Foreskin keratinocyte (primary cell): ENCODE measurements at places on chromosomes 2 and 18. TPM values are rescaled to one million over a fixed set of nuclear protein-coding genes. Genes with fewer than 3 reads are reported as not detected.

NAT8 gene
- not detected in 2 replicates for polyA plus RNA-seq

PARD6G gene
- polyA plus RNA-seq: 14.0 and 14.1 TPM in 2 replicates

SERPINB5 gene
- polyA plus RNA-seq: 157 and 172 TPM in 2 replicates

STK16 gene
- polyA plus RNA-seq: 42.6 and 46.4 TPM in 2 replicates

AQP12A gene
- not detected in 2 replicates for polyA plus RNA-seq

HOXD12 gene
- not detected in 2 replicates for polyA plus RNA-seq

MAP2 gene
- 3.1 and 3.6 TPM in 2 replicates for polyA plus RNA-seq

RAB31 gene
- polyA plus RNA-seq: 19.1 and 23.9 TPM in 2 replicates

WNT10A gene
- 2.8 and 4.1 TPM in 2 replicates for polyA plus RNA-seq

SPHKAP gene
- not detected in 2 replicates for polyA plus RNA-seq

CPO gene
- polyA plus RNA-seq: not detected in 2 replicates

ACP1 gene
- 99.4 and 102 TPM in 2 replicates for polyA plus RNA-seq

RAMP1 gene
- polyA plus RNA-seq: 5.4 and 7.4 TPM in 2 replicates

TUBB8B gene
- polyA plus RNA-seq: 0.43 and 0.46 TPM in 2 replicates

MARCHF4 gene
- polyA plus RNA-seq: 13.1 and 14.9 TPM in 2 replicates

IL1A gene
- 156 and 231 TPM in 2 replicates for polyA plus RNA-seq

COL4A4 gene
- 0.13 and 0.26 TPM in 2 replicates for polyA plus RNA-seq

POMC gene
- 0.46 and 0.50 TPM in 2 replicates for polyA plus RNA-seq

GPR45 gene
- polyA plus RNA-seq: not detected in 2 replicates

SLC9A4 gene
- not detected in 2 replicates for polyA plus RNA-seq

DOK6 gene
- polyA plus RNA-seq: not detected in 2 replicates

PRPF40A gene
- polyA plus RNA-seq: 26.3 and 34.9 TPM in 2 replicates

TGFA gene
- polyA plus RNA-seq: 30.5 and 37.1 TPM in 2 replicates

SCYGR4 gene
- polyA plus RNA-seq: not detected in 2 replicates

LIMS3 gene
- polyA plus RNA-seq: 0.08 and 0.17 TPM in 2 replicates

IGFBP5 gene
- 0.07 and 0.19 TPM in 2 replicates for polyA plus RNA-seq

TRIM43 gene
- polyA plus RNA-seq: not detected in 2 replicates

PLGLB2 gene
- 0.11 TPM in 1 of 2 replicates, not detected in the other for polyA plus RNA-seq

TGFBRAP1 gene
- polyA plus RNA-seq: 5.8 and 7.4 TPM in 2 replicates

RIF1 gene
- polyA plus RNA-seq: 2.7 and 3.2 TPM in 2 replicates

SLC40A1 gene
- polyA plus RNA-seq: 0.02 TPM in 2 replicates

ALPI gene
- not detected in 2 replicates for polyA plus RNA-seq

GRB14 gene
- polyA plus RNA-seq: 1.5 and 2.5 TPM in 2 replicates

CREG2 gene
- 1.1 and 1.4 TPM in 2 replicates for polyA plus RNA-seq

PID1 gene
- 5.2 and 5.4 TPM in 2 replicates for polyA plus RNA-seq

ARHGEF33 gene
- polyA plus RNA-seq: 0.18 and 0.34 TPM in 2 replicates

CBLN2 gene
- not detected in 2 replicates for polyA plus RNA-seq

AQP12B gene
- polyA plus RNA-seq: not detected in 2 replicates

CRYGC gene
- polyA plus RNA-seq: 0.17 TPM in 1 of 2 replicates, not detected in the other

DSG1 gene
- 0.07 and 0.10 TPM in 2 replicates for polyA plus RNA-seq

IHH gene
- polyA plus RNA-seq: 0.04 TPM in 1 of 2 replicates, not detected in the other

IL18R1 gene
- 0.60 and 1.2 TPM in 2 replicates for polyA plus RNA-seq

ARL4C gene
- 105 and 111 TPM in 2 replicates for polyA plus RNA-seq

CNDP1 gene
- not detected in 2 replicates for polyA plus RNA-seq

CD226 gene
- 0.11 and 0.14 TPM in 2 replicates for polyA plus RNA-seq

RGPD3 gene
- 0.02 TPM in 2 replicates for polyA plus RNA-seq
